ENCODE measurements at places on chromosomes 12 and 14.

DNA sequence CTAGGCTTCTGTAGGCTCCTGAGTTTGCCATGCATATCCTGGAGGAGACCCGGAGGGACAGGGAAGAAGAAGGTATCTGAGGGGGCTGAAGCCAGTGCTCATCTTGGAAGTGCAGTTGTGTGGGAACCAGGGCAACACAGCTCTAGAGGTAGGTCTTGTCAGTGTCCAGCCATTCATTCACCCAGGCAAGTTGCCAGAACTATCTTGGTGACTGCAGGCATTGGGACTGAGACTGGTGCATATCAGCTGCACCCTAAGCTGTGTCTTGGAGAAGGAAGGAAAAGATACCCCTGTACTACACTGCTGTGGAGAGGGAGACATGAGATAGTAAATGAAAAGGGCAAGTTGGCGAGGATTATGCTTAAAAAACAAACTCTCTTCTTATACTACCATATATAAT is 4.9 kb upstream of the WIF1 start:
- no peak for DNase-seq

DNA sequence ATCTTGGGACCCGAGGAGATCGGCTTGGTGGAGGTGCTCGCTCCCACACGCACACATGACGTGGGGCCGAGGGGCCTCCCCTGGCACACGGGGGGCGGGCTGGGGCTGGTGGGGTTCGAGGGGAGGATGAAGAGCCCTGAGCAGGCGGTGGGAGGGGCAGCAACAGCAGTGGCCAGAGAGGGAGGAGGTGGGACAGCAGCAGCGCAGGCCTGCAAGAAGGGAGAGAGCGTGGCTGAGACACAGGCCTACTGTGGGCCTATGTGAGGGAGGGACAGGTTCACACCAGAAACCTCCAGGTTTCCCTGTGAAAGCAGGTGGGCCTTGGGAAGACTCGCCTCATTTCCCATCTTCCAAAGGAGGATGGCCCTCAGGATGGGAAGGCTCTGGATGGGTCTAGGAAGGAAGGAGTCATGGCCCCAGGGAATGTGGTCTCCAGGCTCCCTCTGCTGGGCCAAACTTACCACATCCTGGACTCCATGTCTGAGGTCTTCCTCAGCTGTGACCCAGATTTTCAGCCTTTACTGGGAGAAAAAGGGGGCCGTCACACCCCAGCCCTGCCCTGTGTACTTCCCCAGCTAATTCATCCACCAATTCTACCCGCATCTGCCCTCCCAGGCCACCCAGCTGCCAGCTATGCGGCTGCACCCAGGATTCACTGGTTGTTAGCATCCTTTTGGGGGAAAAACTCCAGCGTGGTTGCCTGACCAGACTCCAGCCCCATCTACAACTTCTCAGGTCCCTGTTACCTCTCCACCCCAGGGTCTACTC is 2.8 kb downstream of the PIANP start:
- DNase-seq = peak; percentile 86

GRCh38 chr14:80567905-80568536 is 356.7 kb upstream of the DIO2 start:
- DNase-seq = no peak

GRCh38 chr12:4439736-4440135 is 5.9 kb downstream of the FGF6 start:
- no peak for DNase-seq

DNA sequence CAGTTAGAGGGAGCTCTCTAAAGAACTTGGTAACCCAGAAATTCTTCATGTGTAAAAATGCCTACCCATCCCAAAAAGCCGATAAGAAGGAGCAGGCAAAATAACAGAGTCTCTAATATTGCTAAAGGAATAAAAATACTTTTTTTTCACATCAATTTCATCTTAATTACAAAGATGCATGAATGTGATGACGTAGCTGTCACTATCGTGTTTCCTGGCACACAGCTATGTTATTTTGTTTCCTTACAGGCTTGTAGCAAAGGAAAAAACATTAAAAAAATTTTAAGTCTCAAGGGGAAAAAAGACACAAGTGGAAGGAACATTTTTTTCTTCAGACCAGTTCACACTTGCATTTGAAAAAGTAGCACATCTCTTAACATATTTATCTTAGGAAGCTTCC is 10.3 kb upstream of the LGALS3 start:
- no peak for DNase-seq

- no peak for DNase-seq
These were observed 201.2 kb downstream of the DPF3 start for GRCh38 chr14:72692696-72693095.

- DNase-seq = no peak
These were observed 72.1 kb downstream of the PLEKHA5 start for GRCh38 chr12:19201661-19202060.

DNA sequence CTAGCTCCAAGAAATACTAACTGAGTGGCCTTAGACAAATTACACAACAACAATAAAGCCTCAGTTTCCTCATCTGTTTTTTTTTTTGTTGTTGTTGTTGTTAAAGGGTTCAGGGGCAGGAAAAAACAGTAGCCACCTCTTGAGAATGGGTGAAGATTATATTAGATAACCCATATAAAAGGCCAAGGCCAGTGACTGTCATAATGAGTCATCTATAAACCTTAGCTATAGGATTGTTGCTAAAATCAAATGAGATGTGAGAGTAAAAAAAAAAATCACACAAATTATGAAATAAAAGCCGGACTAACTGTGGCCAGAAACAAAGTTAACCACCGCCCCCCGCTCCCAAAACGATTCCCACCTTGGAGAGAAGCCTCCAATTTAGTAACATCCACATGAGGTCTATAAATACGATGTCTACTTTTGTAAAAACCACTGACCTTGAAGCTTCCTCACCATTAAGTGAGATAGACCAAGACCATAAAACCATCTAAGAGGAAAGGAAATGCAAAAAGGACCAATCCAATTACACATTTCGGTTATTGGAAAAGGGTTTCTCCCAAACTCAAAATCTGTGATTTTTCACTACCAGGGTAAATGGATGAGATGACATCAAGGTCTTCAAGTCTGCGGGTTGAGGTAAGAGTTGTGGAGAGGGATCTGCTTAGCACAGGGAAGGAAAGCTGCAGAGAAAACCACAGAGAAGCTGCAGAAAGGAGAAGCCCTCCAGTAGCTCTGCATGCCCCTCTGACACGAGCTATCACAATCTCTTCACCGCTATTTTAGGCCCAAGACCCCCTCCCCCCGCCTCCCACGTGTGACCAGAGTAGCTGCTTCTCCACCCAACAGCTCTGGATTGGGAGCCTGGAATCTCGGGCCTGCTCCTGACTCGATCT is 1.0 kb downstream of the NAA25 start:
- peak; percentile 51 for DNase-seq

GRCh38 chr12:43887397-43887796 is 51.5 kb downstream of the TMEM117 start:
- no peak for DNase-seq

- DNase-seq = peak; percentile 86
These were observed 31.1 kb downstream of the CCDC177 start for GRCh38 chr14:69543341-69544115.

GRCh38 chr14:35044939-35045797 is 904 bp upstream of the FAM177A1 start:
- no peak for DNase-seq

- DNase-seq = no peak
These were observed 53.3 kb downstream of the ACACB start for GRCh38 chr12:109169686-109170085.

- no peak for DNase-seq
These were observed 2.5 kb upstream of the TBX5 start for GRCh38 chr12:114408471-114408885.

- DNase-seq = no peak
These were observed 18.9 kb downstream of the E2F7 start for GRCh38 chr12:77046468-77046867.

DNA sequence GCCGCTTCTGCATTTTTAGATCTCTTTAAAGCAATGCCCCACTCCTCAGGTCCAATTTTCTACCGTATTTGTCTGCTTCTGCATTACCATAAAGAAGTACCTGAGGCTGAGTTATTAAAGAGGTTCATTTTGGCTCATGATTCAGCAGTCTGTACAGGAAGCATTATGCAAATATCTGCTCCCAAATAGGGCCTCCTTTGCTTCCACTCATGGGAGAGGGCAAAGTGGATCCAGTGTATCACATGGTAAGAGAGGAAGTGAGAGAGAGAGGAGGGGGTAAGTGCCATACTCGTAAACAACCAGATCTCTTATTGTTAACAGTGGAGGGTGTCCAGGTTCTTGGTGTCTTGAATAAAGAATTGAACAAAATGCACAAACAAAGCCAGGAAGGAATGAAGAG is 316.1 kb upstream of the SEL1L start:
- DNase-seq = no peak

DNA sequence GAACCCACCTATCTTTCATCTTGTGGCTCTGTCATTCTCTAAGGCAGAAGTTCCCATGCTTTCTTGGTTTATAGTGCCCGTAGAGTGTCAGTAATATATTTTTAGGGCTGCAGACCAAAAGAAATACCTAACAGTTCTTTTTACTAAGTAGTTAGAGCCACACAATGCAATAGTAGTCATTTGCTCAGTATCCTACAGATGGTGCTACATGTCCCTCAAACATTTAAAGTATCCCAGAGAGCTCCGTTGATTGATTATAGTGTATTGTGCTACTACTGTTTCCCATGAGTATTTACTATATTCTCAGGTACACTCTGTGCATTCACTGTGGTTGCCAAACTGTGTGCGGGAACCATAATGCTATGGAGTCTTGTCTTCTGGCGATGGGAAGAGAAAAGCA is 4.7 kb upstream of the PLBD1 start:
- DNase-seq = no peak

- peak; percentile 24 for DNase-seq
These were observed 71.3 kb downstream of the SYNE3 start for GRCh38 chr14:95445161-95445560.

DNA sequence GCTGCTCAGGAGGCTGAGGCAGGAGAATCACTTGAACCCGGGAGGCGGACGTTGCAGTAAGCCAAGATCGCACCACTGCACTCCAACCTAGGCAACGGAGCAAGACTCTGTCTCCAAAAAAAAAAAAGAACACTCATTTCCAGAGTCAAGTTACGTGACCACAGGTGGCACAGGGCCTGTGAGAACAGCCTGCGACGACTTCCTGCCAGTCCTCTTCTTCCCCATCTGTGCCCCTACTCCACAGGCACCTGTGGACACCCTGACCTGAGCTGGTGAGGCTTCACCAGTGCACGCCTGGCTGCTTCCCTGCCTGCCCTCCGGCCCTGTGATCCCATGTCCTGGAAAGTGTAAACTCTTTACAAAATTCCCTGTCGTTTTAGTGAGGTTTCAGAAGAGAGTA is 77.7 kb downstream of the PPP2R5C start:
- no peak for DNase-seq

DNA sequence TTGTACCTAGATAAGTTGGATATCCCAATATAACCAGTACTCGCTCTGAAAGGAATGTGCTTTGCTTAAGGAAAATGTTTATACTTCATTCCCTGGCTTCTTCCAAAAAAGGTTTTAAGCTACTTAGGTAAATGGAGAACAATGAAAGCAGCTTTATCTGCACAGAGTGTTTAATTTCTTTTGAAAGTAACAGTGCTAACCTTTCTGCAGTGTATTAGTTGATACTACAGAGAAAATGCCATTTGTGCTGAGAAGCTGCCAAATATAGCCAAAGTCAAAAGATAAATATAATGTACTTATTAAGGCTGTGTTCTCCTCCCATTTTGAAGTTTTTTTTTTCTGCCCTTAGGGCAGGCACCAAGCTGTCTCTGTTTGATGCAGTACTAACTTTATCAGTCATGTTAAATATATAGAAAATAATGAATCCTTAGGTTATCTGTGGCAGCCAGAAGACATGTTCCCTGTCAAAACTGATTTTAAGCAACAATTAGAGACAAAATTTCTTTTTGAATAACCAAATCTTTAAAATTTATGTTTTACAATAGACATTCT is 145.4 kb upstream of the KITLG start:
- DNase-seq = no peak

- DNase-seq = no peak
These were observed 220.6 kb downstream of the SYT1 start for GRCh38 chr12:79085106-79085682.

DNA sequence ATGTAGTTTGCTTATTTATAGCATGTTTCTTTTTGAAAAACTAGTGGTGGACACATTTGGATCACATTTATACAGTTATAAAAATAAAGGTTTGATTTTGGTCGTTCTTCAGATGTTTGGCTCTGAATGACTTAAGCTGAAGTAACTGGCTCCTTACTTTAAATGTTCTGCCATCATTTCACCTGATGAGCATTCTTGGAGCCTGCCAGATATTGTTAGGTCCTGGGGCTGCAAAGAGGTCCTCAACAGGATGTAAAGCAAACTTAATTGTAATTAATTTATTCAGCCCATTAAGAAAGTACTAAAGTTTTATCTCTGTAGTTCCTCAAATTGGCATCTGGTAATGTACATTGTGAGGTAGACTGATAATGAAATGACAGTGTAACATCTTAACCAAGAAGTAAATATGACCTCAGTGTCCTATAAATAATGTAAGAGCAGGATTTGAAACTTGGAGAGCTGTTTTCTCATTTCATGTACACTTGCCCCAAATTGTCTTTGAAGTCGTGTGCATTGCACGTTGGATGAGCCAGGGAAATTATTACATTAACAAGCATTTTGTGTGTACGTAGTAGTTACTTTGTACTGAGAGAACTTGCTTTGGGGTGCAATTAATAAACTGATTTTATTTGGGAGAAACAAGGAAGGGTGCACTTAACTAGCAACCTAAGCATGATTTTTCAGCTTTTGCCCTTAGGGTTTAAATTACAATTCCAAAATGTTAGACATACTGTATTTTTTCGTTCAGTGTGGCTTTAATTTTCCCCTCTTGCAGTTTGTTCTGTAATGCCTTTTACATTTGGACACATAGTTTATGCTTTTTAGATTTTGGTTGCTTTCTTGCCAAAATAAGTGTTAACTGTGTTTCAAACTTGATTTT is 7.5 kb downstream of the EIF5 start:
- DNase-seq = no peak

- no peak for DNase-seq
These were observed 280.3 kb downstream of the BCAT1 start for GRCh38 chr12:24668563-24668962.

DNA sequence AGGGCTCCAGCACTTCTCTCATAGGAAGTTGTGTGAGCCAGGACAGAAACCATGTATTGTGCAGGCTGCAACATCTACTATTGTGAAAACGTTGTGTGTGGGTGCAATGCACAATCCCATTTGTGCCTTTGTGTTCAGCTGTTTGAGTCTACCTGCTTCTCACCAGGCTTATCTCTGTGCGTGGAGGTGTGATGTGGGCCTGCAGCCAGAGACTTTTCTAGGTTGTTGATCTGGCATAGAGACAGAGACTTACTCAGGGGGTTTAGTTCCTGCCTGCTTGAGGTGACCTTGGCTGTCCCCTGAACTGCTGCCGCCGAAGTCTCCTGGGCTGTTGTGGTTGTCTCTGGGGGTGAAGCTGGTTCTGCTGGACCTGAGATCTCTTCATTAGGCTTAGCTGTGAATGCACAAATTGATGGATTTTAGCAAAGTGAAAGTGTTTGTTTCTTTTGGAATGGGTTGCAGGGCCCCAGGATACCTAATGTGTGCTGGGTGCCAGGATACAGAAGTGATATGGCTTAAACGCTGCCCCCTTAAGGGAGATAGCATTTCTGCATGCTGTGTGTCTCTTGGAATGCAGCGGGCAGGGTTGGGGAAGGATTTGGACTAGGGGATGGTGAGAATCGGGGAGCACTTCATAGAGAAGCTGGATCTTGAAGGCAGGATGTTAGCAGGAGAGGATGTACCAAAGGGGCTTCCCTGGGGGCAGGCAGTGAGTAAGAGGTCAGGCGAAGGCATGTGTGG is 2.5 kb downstream of the LACRT start:
- no peak for DNase-seq

Measured in foreskin fibroblast (primary cell).